ENCODE measurements at places on chromosomes 6 and 20.

- DNase-seq = no peak
These were observed 38.8 kb upstream of the ZNFX1 start for GRCh38 chr20:49316704-49317103.

DNA sequence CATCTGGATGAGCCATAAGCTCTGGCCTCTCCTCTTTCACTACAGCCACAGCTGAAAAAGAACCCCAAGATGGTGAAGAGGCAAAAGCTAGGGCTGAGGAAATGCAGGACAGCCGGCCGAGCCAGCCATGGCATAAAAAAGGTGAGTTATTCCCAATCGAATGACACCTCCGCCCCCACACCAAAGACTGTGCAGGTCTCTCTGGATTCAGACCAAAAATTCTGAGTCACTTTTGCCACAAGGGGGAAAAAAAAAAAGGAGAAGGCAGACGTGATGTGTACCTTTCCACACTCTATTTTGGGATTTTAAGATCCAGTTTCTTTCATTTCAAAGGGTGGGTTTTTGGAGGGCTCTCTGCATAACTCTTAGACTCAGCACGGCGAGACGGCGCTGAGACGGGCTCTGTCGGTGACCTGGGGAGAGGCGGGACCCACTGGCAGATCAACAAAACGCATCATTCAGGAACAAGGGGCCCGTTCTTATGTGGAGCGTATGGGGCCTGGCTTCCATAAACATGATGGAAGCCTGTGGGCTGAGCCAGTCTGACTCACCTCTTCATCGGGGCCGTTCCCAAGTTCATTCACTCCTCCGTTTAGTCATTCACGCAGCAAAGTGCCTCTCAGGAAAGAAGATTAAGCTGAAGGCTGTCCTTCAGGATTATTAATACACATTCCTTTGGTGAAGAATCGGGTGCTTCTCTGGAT lies 54.8 kb downstream of the NFATC2 start:
- DNase-seq = no peak

DNA sequence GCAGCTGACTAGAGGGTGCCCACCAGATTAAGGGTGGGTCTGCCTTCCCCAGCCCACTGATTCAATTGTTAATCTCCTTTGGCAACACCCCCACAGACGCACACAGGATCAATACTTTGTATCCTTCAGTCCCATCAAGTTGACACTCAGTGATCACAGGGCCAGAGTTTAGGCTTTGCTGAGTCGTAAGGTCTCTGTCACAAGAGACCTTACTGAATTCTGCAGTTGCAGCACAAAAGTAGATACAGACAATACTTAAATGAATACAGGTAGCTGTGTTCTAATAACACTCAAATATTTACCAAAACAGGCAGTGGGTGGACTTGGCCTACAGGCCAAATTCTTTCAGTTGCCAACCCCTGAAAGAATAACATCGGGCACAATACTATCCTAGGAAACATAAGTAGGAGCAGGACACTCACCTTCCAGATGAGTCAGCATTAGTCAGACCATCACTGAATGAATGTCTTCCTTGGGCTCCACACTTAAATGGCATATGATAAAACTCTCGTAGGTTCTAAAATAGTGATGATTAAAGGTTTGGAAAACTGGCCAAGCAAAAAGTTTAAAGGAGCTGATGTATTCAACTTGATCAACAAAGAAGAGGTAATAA lies 190.0 kb downstream of the UBE3D start:
- no peak for DNase-seq

GRCh38 chr6:147283460-147283859 lies 79.2 kb downstream of the STXBP5 start:
- DNase-seq = no peak

DNA sequence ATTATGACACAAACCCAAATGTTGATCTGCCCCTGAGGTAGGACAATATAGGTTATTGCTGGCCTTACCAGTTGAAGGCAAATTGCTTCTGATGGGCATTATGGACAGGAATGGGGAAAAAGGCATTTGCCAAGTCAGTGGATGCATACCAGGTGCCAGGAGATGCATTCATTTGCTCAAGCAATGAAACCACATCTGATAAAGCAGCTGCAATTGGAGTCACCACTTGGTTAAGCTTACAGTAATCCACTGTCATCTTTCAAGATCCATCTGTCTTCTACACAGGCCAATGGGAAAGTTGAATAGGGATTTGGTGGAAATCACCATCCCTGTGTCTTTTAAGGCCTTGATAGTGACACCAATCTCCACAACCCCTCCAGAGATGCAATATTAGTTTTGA lies 648.6 kb downstream of the COL12A1 start:
- DNase-seq = no peak

- no peak for DNase-seq
These were observed 97.6 kb downstream of the FAM50B start for GRCh38 chr6:3946778-3947177.

- DNase-seq = peak; percentile 6
These were observed 134.2 kb downstream of the CARMIL1 start for GRCh38 chr6:25413207-25413905.

DNA sequence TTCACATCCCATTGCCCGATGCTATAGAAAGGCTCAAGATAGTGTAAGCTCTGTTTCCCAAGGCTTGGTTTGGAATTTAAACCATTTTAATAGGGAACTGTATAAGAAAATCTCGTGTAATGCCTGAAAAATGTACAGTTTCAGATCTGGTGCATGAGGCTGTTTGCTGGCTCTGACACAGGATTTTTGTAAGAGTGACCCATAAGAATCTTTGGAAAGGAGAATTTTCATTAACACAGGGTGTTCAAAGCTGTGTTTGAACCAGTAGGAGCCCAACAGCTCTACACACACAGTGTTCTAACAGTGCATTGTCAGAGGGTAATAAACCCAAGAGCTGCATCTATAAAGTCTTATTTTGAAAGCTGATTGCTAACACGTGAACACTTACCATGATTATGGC lies 293.5 kb downstream of the PRL start:
- DNase-seq = no peak

DNA sequence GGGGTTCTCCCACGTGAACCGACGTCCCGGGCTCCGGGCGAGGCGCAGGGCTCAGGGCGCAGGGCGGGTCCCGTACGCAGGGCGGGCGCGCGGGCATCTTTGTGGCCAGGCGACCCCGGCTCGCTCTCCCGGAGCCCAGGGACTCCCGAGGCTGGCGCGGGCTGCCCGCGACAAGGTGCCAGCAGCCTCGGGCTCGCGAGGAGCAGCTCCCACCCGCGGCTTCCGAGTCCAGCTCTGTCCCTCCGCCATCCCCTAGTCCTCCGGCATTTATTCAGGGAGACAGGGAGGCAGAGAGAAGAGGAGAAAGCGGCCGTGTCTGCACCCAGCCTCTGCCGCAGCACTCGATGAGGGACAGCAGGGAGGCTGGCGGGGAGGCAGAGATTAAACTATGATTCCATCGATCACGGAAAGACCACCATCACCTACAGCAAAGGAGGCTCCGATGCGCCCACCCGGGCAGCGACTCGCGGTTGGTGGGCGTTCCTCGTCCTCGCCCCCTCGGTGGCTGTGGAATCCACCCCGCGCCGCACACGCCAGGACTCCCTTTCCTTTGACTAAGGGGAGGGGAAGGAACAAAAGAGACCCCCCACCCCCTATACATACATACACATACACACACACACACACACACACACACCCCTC lies 1.1 kb downstream of the RGS17 start:
- peak; percentile 62 for DNase-seq

DNA sequence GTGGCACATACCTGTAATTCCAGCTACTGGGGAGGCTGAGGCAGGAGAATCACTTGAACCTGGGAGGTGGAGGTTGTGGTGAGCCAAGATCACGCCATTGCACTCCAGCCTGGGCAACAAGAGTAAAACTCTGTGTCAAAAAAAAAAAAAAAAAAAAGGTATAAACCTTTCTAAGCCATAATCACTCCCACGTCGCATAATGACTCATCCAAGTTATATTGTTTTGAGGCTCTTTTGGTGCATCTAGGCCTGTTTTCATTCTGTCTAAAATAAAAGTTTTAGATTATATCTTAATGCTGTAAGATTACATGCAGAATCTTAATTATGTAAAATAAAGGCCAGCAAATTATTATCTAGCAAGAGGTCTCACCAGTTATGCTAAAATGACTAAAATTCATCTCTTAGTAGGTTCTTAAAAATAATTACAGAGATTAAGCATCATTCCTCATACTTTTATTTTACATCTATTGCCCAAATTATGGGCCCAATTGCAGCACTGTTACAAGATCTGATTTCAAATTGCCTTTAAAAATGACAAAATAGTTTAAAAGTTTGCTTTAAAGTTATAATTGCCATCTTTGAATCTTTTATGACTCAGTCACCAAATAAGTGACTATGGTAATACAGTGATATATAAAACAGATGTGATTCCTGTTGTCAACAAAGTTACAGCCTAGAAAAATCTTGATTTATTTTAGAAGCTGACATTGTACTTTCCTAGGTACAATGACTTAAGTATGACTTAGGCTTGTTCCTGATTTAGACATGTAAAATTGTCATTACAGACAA lies 10.4 kb upstream of the SUMO4 start:
- DNase-seq = no peak

DNA sequence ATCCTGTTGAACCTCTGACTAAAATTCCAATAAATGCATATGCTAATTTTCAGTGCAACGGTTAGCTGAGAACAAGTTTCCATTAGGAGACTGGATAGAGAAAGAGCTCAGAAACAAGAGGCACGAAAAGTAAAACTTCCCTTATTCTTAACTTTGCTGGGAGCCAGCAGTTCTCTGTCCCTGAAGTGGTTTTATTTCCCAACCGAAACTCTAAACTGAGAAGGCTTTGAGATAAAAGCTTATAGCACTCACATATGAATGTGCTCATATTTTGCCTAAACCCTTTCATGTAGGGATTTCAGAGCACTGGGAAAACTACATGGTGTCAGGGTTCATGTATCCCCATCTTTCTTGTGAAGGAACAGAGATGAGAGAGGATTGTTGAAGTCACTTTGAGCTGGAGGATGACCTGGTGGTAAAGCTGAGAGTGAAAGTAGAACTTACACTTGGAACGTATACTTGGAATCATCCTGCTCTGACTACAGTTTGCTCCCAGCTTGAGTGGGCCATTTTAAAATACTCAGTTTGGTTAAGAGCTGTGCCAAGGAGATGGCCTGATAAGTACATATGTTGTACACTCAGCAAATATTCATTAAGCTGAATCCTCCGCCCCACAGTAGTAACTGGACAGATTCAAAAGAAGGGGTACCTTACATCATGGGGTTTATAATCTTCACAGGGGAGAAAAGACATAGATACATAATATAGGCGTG lies 324.2 kb upstream of the CNR1 start:
- no peak for DNase-seq

- no peak for DNase-seq
These were observed 83.8 kb downstream of the SASH1 start for GRCh38 chr6:148426317-148426977.

DNA sequence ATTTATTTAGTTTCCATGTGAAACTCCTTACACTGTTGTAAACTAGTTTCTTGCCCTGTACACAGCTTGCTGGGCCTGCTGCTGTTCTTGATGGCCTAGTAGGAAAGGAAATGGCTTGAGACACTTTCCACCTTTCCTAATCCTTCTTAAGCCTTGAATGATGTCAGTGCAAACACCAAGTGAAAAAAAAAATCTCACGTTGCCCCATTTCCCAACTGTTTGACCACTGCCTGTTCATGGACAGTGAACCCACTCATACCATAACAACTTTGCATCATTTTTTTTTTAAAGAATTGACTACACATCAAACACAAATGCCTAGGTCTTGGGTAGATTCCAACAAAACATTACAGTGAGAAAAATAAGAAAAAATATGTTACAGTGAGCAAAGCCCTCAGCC lies 653.6 kb upstream of the FLRT3 start:
- DNase-seq = no peak

- DNase-seq = no peak
These were observed 170.3 kb downstream of the FUT9 start for GRCh38 chr6:96186094-96186493.

GRCh38 chr20:49825521-49826033 lies 12.9 kb downstream of the SLC9A8 start:
- DNase-seq = no peak

DNA sequence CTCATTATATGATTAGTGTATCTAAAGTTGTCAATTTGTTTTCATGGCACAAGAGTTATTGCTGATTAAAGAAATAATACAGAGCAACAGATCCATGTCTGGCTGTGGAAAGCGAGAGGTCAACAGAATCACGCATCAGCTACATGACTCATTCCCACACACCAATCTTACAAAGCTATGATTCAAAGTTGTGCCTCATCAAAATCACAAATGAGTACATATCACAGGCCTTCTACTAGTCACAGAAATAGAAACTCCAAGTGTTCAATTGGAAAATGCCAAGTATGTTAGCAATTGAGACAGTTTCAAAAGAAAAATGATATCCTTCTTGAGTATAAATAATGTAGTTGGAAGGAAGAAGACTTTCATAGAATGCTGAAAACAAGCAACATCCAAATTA lies 57.8 kb upstream of the NKAIN2 start:
- no peak for DNase-seq

- DNase-seq = no peak
These were observed 87.4 kb upstream of the TMEM181 start for GRCh38 chr6:158472447-158472846.

- DNase-seq = no peak
These were observed 47.4 kb downstream of the SLC23A2 start for GRCh38 chr20:4953881-4954280.

- DNase-seq = no peak
These were observed 71.7 kb upstream of the SGK1 start for GRCh38 chr6:134389658-134390057.

DNA sequence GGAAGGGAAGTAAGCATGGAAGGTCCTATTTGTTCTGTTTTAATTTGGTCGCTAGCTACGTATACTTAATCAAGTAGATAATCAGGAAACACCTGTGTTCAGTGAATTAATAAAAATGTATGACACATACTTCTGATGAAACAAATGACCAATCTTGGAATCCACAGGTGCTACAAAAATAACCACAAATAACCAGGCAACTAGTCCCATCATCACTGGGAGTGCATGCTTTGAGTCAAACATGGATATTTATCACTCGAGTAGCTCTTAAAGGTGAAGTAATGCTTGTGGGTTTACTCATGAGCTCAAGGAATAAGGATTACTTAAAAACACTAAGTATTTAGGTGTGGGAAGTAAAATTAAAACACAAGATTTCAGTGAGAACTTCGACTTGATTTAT lies 285.6 kb upstream of the ID4 start:
- no peak for DNase-seq

GRCh38 chr6:2020909-2021308 lies 224.5 kb downstream of the GMDS start:
- DNase-seq = no peak

- no peak for DNase-seq
These were observed 121.5 kb upstream of the ARG1 start for GRCh38 chr6:131451321-131452144.

DNA sequence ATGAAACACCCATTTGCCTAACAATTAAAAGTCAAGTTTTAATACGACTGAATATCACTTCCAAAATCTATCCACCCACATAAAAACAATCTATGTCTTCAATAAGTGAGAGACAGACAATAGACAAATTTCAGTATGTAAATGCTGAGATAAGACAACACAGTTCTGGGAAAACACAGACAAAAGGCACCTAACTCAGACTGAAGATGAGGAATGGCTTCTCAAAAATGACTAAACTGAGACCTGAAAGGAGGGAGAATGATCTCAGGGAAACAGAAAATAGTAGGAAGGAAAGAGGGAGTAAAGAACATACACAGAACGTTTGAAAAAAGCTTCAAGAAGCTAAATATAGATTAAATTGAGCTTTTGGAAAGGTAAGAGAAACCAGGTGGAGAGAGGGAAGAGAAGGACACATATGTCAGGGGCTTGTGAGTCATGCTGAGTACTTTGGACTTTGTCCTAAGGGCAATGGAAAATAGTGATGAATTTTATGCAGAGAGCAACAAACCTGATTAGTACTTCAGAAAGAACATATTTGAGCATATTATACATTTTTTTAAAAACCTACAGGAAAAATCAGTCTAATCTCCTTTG lies 16.1 kb downstream of the LMBRD1 start:
- DNase-seq = no peak
